ENCODE measurements at places on chromosomes 1 and 21.

DNA sequence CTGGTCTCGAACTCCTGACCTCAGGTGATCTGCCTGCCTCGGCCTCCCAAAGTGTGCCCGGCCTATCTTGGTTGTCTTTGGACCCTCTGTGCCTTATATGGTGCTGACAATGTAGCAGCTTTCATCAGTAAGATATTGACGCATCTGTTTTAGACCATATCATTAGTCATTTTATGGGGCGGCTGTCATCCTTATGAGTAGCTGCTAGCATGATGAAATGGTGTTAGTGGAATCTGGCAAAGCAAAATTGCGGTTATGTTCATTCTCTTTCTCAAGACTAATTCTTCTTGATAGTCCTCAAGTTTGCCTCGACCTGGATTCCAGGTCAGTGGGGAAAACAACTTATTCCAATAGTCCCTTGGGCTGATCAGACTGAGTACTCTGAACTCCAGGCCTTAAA, 199.9 kb downstream of the PRDM2 start:
- no peak for DNase-seq

DNA sequence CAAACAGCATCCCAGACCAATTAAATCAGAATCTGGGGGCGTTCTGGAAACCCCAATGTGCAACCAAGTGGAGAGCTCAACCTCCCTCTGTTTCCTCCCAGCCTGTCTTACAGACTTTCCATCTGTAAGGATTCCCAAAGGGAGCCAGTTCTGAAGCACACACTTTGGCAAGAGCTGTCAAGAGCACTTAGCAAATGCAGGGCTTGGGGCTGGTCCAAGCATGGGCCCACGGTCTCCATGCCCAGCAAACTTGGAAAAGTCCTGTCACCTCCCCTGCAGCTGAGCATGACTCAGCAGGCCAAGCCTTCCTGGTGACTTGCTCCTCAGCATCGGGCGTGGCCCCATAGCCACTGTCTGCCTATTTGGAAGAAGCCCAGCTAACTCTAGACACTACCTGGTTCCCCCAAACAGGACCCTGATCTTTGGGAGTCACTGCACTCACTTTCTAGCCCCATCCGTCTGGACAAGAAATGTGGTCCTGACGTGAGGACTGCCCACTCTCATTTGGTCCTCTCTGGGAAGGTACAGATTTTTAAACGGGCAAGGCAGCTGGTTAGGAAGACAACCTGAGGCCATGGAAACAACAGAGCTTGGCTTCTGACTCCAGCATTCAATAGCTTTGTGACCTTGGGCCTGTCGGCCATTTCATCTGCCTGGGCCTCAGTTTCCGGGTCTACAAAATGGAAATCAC, 16.9 kb downstream of the SLC2A1 start:
- DNase-seq = no peak

DNA sequence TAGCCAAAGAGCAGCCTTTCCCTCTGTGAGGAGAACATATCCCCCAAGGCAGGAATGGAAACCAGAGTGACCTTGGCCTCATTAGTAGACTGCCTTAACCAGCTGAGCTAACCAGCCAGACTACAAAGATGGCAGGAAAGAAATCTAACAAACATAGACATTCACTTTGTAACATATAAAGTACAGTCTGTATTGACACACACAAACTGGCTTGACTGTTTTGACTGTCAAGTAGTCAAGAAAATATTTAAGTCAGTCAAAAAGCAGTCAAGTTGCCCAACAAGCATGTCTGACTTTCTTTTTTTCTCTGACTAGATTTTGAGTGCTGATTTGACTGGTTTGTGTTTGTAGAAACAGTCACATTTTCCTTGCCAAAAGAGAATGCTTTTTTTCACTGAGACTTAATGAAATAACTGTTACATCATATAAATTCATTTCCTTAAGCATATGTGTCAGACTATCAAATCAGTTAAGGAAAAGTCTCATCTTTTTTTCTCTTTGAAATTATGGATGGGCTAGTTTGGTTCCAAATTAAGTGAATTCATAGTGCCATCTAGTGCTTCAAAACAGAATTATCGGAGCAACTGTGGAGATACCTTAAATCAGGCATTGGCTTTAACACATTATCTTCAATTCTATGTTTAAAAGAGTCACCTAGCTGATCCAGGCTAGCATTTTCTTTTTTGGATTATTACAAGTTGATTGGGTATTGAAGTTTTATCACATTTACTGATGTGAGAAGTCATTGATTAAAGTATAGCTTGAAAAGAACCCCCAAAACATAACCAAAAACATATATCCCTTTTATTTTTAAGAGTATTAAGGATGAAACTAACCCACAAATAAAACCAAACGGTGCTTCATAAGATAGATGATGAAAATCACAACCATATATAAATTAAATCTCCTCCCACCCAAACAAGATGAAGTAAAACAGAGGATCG, 75.0 kb downstream of the ATP6V1G3 start:
- no peak for DNase-seq

DNA sequence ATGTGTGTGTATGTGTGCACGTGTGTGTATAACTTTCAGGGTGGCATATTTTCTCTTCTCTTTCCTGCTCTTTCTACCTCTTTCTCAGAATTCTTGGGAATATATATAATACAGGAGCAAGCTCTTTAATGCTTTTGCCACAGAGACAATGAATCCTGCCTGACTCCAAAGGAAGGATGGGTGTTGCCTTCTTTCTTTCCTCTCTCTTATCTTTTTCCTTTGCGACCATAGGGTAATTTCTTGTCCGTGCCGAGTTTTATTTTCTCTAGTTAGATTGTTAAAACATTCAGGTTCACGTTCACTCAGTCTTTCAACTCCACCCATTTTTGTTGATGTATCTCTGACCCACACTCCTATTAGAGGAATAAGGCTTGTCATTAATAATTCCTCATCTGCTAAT, 129.0 kb upstream of the C1orf21 start:
- no peak for DNase-seq

DNA sequence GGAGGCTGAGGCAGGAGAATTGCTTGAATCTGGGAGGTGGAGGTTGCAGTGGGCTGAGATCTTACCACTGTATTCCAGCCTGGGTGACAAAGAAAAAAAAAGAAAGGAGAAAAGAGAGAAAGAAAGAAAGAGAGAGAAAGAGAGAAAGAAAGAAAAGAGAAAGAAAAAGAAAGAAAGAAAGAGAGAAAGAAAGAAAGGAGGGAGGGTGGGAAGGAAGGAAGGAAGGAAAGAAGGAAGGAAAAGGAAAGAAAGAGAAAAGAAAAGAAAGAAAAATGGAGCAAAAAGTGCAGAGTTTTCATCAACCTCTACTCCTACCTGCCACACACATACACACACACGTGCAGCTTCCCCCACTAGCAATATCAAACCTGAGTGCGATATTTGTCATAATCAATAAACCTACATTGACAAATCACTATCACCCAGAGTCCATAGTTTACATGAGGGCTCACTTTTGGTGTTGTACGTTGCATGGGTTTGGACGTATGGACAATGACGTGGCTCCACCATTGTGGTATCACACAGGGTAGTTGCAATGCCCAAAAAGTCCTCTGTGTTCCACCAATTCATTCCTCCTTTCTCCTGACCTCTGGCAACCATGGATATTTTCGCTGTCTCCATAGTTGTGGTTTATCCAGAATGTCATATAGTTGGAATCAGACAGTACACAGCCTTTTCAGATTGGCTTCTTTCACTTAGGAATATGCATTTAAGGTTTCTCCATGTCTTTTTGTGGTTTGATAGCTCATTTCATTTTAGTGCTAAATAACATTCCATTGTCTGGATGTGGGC, 36.5 kb downstream of the EVA1C start:
- no peak for DNase-seq

GRCh38 chr1:164092603-164093353, 466.2 kb upstream of the PBX1 start:
- DNase-seq = no peak

DNA sequence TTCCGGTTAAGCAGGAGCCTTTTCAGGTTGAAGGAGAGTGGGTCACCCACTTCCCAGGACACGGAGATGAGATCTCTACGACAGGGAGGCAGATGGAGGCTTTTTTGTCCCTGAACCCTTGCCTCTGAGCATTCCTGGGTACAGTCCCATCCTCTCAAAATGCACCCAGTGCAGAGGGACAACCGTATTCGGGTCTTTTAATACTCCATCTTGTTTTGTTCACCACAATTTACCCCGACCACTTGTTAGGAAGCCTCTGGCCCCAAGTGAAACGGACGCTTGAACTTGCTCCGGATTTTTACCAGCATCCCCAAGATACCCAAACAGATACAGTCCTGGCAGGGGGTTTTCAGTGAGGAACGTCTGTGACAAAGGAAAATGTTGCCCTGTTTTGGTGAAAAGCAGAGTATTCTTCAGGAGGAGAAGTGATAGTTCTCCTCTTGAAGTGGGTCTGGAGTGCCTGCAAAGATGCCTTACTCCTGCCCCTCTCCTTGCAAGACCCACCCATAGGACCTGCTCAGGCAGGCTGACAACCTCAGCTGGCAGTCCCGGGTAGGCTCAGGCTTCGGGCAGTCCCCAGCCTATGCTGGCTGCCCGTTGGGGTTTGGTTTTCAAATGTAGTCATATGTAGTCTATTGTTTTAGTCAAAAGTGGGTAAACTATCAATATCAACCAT, 669 bp upstream of the ARL8A start:
- no peak for DNase-seq

DNA sequence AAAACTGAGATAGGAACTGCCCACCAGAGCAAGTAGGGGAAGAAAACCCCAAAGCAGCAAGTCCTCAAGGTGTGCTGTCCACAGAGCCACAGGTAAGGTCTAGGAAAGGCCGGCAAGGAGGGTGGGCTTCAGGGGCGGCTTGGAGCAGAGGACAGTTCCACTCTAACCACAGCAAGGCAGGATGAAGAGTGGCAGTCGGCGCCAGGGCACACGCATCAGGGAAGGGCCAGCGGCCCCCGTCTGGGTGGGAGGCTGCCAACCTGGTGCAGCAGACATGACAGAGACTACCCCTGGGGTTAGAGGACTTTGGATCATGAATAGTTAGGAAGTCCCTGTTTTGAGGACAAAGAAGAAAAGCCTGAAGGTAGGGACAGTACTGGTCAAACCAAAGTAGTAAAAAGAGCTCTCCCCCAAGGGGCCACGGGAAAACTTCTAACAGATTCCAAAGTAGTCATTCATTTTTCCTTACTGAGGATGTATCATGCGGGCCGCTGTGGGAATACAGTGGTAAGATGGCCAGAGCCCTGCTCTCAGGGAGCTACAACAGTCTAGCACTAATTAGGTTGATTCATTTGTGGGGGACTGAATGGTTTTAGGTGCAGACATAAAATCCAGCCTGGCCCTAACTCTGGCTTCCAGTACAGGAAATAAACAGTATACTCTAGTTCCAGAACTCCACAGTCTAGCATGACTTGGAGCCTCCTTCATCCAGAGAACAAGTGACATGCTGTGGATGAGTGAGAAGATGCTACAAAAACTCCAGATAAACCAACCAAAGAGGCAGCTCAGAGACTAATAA, 3.5 kb upstream of the RAP1GAP start:
- DNase-seq = no peak

- DNase-seq = no peak
Measured at GRCh38 chr1:50048791-50049190, 25.0 kb upstream of the AGBL4 start.

- no peak for DNase-seq
Measured at GRCh38 chr1:43255438-43256210, 14.2 kb upstream of the TMEM125 start.

- DNase-seq = no peak
Measured at GRCh38 chr1:171811672-171812071, 29.6 kb upstream of the DNM3 start.

GRCh38 chr1:158485455-158485854, 13.4 kb downstream of the OR10R2 start:
- DNase-seq = no peak

Data from non-pigmented ciliary epithelial cell (primary cell).